CD4-positive, alpha-beta T cell treated with Interleukin-10 for 1 hour (primary cell): ENCODE measurements at places on chromosomes 5 and 9.

DNA sequence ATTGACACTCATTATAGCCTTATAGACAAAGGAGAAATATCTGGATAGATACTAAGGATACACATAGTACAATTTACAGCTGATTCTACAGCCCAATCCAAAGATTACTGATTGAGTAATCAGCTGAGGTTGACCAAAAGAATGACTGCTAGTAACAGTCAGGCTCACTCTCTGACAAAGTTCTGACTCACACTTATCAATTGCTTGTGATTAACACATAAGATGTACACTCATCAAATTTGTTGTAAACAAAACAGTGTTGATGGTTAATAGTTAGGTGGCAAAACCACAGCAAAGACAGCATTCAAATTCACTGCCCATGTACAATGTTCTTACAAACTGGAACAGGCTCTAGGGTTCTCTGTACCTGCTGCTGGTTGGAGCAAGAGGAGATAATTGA, 422.7 kb downstream of the TLE1 start:
- DNase-seq, result no peak

- DNase-seq, result no peak
Observed at GRCh38 chr5:39639618-39640089, 214.9 kb upstream of the DAB2 start.

- DNase-seq, result peak; percentile 39
Observed at GRCh38 chr9:128025736-128026135, 41.4 kb downstream of the NAIF1 start.

DNA sequence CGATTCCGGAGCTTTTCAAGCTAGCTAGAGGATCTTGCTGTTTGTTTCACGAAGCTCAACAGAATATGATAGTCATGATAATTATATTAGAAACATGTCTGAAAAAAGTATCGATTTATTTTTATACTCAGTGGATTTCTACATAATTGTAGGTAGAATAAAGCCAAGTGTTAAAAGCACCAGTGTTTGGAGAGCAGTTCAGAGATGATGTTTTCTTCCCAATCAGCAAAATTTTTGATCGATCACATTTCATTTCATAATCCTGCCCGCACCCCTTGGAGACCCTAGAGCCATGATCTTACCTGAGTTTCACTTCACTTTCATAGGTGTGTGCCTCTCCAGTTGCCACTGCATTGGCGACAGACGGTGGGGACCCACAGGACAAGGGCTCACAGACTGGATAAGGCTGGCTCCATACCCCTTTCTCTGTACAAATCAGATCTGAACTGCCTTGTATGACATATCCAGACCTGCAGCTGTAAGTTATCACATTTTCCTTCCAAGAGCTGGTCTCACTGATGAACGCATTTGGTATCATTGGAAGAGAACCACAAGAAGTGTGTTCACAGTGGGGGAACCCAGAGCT, 68.3 kb upstream of the TXNDC8 start:
- no peak for DNase-seq

- no peak for DNase-seq
Observed at GRCh38 chr5:2137444-2138050, 254.8 kb upstream of the IRX4 start.

DNA sequence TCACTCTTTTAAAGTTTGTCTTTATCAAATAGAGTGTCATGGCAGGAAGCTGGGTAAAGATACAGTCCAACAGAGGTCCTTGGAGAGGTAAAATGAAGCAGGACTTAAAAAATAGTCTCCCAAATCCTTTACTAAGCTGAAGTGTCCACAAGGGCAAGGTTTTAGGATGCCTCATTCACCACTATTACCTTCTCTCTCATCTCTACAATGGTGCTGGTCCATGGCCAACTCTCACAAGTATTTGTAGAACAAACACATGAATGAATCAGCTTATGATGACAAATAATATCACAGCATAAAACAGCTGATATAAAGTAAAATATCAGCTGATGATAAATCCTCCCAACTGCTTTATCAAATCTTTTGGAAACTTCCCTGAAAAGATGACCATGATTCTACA, 162.3 kb upstream of the ZNF462 start:
- DNase-seq, result no peak

DNA sequence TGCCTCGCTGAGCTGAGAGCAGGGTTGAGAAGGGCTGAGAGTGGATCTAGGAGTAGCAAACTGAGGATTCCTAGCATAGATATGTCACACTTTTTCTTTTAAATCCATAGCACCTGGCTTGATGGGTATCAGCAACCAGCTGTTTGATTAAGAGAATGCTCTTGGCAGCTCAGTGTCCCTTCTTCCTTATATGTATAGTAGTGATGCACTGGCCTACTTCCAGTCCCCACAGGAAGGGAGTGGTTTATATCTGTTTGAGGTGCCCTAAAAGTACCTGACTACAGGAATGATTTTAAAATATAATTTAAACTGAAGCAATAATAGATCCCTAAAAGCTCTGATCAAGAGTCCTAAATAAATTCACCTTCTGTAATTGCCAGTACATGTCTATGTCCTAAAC, 546.8 kb upstream of the ZNF608 start:
- DNase-seq, result no peak

DNA sequence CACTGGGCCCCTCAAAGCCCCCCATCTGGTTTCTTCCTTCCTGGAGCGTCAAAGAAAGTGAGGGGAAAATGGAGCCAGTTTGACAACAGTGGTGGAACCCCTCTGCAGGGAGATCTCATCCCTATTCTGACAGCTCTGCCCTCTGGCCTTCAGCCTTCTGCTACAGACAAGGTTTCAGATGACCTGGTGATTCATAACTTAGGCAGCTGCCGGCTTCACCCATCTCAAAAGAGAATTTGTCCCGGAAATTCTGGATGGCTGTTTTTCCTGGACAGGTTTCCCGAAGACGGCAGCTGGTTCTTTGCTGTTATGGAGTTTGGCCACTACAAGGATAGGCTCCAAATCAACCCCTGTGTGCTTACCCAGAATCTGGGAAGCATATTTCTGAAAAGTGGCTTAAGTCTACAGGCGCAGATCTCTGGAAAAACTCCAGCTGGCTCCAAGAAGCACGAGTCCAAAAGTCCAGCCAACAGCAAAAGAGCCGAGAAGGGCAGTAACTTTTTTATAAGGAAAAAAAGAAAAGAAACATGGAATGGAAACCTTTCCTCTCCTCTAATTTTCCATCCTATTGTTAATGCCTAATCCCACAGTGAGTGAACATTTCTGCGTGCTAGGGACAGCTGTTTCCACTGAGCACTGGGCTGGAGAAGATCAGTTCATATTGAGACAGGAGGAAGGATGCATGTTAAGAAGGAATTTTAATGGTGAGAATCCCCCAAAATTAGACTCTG, 54.5 kb downstream of the ZNF366 start:
- DNase-seq, result no peak

DNA sequence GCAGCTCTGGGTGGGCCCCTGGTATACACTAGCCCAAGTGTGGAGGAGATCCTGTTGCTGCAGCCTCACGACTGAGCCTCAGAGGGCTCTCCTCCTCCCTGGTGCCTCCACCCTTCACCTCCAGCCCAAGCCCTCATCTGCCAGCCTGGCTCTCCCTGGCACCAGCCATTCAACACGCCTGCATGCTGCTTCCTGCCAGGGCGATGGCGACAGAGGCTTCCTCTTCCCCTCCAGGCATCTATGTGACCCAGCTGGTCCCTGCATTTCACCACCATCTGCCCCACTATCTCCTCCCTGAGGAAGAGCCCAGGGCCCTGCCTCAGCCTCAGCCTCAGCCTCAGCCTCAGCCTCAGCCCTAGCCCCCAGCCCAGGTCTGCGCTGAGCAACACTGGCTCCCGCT, 54.8 kb upstream of the ANGPTL2 start:
- DNase-seq, result no peak

DNA sequence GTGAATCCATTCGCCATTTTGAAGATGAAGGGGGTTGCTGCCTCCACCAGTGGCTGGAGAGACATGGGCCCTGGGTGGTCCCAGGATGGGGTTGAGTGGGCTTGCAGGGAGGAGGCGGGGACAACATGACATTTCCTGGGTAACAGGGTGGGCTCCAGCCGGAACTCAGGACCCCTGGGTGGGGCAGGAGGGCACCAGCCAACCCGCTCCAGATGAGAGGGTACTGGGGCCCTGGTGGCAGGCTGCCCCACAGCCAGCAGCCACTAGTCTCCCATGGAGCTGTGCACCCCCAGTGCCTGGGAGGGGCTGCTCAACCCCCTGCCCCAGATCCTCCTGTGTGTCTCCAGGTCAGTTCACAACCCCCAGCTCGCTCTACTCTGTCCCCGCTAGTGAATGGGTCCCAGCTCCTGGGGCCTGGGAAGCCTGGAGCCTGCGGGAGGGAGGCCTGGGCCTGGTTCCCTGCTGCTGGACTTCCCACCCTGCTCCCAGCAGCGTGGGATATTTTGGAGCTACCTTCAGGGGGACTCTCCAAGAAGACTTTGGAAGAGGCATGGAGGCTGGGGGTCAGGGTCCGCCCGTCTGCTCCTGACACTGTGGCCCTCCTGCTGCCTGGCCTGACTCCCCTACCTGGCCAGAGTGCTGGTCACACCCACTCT, 55.9 kb downstream of the AHRR start:
- no peak for DNase-seq
